ENCODE measurements at places on chromosomes 1 and 21. TPM values are rescaled to one million over a fixed set of nuclear protein-coding genes. Genes with fewer than 3 reads are reported as not detected.

OR2L2 gene
- total RNA-seq: 0.26 TPM

FCRLB gene
- total RNA-seq: 0.41 TPM

NCF2 gene
- 0.38 TPM for total RNA-seq

- ATAC-seq: no peak
Measured at GRCh38 chr21:31173881-31174555, 135.7 kb upstream of the KRTAP19-8 start.

GRCh38 chr1:85452948-85453347 lies 12.0 kb downstream of the DDAH1 start:
- ATAC-seq: no peak

GRCh38 chr1:160797861-160798273 lies 1.9 kb downstream of the LY9 start:
- no peak for ATAC-seq

- no peak for ATAC-seq
Measured at GRCh38 chr1:109255678-109256077, 6.3 kb downstream of the CELSR2 start.

GRCh38 chr1:93001893-93002292 lies 40.6 kb upstream of the DIPK1A start:
- ATAC-seq: no peak

- ATAC-seq: peak; percentile 95
Measured at GRCh38 chr1:41783189-41783639, 135.5 kb downstream of the HIVEP3 start.

DNA sequence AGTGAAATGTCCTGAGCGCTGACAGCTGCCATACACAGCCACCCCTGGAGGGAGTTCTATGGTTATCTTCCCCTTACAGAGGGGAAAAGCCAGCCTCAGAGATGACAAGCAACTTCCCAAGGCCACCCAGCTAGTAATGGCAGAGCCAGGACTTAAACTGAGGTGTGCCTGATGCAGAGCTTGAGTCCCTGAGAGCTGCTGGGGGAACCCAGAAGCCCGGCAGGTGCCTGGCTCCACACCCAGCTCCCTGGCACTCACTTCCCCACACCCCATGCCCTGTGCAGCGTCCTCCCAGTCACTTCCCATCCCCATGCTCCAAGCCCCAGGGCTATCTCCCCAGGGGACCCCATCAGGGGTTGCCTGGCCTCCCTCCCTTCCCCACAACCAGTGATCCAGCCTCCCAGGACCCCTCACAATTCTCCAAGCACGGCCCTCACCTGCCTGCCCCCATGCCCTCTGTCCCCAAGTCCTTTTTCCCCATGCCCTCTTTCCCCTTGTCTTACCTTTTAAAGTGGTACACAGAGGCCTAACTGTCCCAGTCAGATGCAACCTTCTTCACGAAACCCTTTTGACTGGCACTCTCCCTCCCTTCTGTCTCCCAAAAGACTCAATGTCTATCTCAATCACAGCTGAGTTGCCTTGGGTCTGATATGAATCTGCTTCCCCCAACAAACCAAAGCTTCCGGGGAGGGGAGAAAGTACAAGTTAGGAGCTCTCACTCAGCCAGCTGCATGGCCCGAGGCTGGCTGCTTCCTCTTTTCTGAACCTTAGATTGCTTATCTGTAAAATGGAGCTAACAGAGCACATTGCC lies 39.8 kb upstream of the LRP8 start:
- no peak for ATAC-seq

- ATAC-seq: no peak
Measured at GRCh38 chr1:21258331-21259134, 31.7 kb downstream of the ECE1 start.

All from motor neuron (in vitro differentiated cells).